ENCODE measurements at places on chromosomes 6 and 20.

DNA sequence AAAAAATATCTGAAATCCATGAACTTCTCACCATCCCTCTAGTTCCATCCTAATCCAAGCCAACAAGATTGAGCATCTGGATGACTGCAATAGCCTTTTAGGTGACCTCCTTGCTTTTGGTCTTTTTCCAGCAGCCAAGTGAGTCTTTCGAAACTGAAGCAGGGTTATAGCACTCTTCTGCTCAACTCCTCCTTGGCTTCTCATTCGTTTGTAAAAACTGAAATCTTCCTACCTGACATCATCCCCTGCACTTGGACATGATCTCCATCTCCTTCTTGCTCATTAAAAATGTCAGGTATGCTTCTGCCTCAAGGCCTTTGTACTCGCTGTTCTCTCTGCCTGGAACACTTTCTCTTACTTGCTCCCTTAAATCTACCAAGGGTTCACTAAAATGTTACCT lies 46.0 kb downstream of the STX7 start:
- no peak for DNase-seq

GRCh38 chr6:150865043-150865405 lies 478 bp upstream of the MTHFD1L start:
- DNase-seq = no peak

DNA sequence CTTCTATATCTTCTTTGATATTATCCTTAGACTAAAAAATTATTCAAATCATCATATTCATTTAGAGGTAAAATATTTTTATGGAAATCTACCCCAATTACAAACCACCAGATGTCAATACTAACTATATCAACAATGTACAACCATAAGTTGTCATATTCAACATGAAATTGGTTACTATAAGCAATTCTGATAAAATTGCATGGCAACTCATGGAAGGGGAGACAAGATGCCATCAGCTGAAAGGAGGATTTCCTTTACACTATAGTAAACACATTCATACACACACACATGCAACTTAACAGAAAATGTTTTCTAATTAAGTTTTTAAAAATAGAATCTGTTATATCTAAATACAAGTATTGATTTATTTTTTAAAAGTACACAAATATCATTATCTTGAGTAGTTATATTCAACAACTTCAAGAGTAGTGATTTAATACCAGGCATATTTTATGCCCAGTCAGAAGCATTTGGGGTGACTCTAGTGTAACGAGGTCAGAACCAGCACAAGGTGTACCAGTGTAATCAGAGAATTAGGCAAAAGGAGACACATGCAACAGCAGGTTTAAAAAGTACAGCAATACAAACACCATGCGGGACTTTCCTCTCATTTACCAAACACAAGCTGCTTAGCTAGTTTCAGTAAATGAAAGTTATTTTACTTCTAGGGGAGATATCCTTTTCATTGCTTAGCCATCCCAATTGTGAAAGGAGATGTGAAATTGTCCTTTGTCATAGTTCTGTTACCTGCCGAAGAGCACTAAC lies 1.0 kb downstream of the FILIP1 start:
- no peak for DNase-seq

DNA sequence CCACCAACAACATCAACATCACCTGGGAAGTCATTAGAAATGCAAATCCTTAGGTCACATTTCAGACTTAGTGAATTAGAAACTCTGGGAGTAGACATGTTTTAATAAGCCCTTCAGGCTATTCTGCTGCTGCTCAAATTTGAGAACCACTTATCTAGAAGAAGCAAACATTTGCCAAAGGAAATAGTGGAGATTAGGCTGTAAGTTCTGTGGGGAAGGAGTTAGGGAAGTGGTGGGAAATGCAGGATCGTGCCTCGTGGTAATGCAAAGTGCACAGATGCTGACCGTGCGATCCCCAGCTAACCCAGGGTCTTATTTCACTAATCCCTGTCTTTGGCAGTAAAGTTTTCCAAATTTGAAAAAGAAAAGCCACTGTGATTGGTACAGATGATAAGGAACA lies 328.5 kb downstream of the EPM2A start:
- DNase-seq = no peak

GRCh38 chr20:57025666-57026224 lies 240.7 kb downstream of the BMP7 start:
- DNase-seq = no peak

- DNase-seq = no peak
Measured at GRCh38 chr6:168741942-168742782, 301.2 kb downstream of the SMOC2 start.

DNA sequence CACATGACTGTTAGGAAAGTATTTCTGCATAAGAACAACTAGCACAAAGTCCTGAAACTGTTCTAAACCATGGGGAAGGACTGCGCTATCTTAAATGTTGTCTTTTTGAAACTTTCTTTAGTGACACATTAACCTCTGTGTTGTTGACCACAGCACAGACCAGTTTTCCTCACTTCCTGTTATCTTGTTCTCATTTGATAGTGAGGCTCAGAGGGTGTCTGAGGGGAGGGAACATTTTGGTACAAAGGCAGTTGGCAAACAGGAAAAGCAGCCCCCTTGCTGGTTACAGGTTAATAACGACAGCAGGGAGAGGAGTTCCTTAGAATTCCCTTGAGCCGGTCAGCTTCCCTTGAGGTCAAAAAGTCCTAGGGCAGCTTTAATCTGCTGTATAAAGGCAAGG lies 143.5 kb upstream of the BMP2 start:
- DNase-seq = no peak

DNA sequence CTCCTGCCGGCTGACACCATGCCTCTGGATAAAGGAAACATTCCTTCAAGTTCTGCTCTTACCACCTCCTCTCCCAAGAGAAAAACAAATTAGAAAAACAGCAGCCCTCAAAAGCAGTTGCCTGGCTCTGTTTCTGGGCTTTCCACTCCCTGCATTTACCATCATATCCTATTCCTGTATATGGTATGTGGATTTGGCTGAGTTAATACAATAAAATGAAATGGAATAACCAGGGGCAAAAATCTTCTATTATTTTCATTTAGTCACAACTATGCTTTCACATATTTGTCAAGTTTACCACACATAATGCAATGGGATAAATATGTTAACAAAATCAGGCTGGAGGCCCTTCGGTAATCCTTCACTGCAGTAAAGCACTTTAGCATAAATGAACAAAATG lies 34.3 kb downstream of the COL12A1 start:
- no peak for DNase-seq

- DNase-seq = peak; percentile 22
Measured at GRCh38 chr20:41141153-41141815, 3.9 kb downstream of the PLCG1 start.

DNA sequence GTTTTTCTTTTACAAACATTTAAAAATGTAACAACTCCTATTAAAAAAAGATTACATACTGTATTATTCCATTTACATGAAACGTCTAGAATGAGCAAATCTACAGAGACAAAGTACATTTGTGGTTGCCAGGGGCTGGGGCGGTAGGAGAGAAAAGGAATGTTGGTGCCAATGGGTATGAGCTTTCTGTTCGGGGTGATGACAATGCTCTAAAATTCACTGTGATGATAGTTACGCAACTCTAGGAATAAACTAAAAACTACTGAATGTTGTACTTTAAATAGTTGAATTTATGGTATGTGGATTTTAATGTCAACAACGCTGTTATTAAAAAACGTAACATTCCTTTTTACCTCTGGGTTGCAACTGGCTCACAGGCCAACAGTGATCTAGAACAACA lies 211.1 kb downstream of the GMDS start:
- no peak for DNase-seq

DNA sequence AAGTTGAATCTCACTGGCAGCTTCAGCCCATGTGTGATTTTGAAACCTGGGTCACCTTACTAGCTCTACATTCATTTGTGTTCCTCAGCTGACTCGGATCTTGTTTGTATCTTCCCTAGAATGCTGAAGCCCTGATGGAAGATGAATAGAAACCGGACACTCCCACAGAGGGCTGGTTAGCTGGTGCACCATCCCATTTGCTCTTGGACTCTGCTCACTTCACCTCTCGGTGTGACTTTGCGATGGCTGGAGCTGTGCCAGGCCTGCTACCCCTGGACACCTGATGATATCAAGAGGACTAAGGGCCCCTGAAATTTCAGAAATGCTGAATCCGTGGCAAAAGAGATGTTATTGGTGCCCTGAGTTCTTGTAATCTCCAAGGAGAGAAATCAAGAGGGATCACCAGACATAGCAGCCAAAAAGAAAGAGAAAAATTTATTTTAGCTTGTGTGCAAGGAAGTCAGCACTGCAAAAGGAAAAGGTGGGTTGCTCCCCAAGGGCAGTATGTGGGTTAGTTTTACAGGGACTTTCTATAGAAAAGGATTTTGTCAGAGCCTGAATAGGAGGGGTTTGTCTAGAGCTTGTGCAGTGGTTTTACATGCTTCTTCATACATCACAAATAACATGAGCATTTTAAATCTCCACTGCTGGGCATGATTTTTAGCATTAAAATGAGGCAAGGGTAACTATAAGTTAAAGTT lies 426.3 kb upstream of the NOX3 start:
- no peak for DNase-seq

GRCh38 chr6:51019806-51020205 lies 201.1 kb downstream of the TFAP2B start:
- DNase-seq = no peak

GRCh38 chr20:56540415-56540814 lies 7.4 kb downstream of the FAM209B start:
- peak; percentile 19 for DNase-seq

GRCh38 chr6:85143676-85144075 lies 306.2 kb upstream of the NT5E start:
- no peak for DNase-seq

GRCh38 chr20:61426352-61426751 lies 174.3 kb downstream of the CDH4 start:
- no peak for DNase-seq

GRCh38 chr6:170152124-170152926 lies 138.6 kb downstream of the DLL1 start:
- DNase-seq = no peak

GRCh38 chr20:40864470-40864869 lies 164.2 kb upstream of the TOP1 start:
- no peak for DNase-seq

DNA sequence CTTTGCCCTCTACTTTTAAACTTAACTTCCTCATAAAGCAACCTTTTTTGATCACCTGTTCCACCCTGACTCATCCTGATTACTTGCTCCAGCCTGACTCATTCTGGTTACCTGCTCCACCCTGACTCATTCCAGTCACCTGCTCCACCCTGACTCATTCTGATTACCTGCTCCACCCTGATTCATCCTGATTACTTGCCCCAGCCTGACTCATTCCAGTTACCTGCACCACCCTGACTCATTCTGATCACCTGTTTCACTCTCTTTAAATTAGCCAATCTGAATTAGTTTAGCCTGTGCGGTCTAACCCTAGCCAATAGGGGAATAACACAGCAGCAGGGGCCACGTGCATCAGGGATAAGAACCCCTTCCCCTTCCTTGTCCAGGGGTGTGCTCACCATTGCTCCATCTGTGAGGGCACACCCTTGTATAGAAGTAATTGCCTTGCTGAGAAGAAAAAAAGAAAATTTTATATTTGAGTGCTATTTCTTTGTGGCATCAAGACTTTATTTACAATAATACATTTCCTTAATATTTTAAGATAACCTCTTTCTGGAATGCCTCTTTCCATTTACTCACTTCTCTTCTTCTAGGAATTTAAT lies 17.9 kb downstream of the HLA-G start:
- no peak for DNase-seq

GRCh38 chr6:104711371-104711770 lies 148.3 kb downstream of the HACE1 start:
- DNase-seq = peak; percentile 90

- DNase-seq = no peak
Measured at GRCh38 chr6:8535519-8535918, 100.2 kb upstream of the SLC35B3 start.

- DNase-seq = no peak
Measured at GRCh38 chr6:122568797-122569221, 41.4 kb upstream of the PKIB start.

DNA sequence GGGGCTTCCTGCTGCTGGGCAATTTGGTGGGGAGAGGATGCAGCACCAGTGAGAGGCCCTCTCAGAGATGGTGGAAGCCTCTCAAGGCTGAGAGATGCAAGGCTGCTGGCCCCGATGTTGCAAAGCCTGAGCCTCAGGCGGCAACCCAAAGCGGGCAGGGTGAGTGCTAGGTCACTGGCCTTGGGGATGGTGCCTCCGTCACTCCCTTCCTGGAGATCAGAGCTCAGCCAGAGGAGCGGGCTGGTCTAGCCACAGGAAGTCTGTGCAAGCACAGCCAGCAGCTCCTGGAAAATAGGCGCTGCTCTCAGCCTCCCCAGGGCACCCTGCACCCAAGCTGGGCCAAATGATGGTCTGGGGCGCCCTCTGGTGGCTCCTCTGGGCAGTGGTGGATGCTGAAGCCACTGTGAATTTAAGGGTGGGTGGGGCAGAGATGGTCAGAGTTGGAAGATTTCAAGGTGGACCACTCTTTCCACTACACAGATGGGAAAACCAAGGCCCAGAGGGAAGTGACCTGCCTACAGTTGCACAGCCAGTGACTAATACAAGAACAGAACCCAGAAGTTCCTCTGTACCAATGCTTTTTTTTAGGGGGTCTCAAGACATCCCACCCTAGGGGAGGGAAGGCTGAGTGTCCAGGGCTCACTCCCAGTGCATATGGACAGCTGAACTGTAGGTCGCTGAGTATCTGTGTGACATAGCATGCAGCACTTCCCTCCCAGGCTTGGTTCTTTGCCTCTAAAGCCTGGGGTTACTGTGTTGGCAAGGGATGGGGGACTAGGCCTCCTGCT lies 20.8 kb downstream of the C20orf203 start:
- DNase-seq = peak; percentile 53

GRCh38 chr20:24657196-24657595 lies 187.8 kb downstream of the SYNDIG1 start:
- DNase-seq = no peak

GRCh38 chr6:97085772-97086171 lies 161.2 kb downstream of the KLHL32 start:
- no peak for DNase-seq

- DNase-seq = peak; percentile 78
Measured at GRCh38 chr6:134822920-134823709, 126.8 kb downstream of the ALDH8A1 start.

DNA sequence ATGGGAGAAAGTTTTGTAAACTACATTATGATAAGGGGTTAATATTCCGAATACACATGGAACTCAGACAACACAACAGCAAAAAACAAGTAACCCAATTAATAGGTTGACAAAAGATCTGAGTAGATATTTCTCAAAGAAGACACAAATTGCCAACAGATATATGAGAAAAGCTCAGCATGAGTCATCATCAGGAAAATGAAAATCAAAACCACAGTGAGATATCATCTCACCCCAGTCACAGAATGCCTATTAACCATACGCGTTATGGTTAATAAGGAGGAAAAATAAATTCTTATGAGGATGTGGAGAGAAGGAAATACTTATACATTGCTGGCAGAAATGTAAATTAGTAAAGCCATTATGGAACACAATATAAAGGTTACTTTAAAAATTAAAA lies 695.0 kb downstream of the COL12A1 start:
- peak; percentile 26 for DNase-seq

DNA sequence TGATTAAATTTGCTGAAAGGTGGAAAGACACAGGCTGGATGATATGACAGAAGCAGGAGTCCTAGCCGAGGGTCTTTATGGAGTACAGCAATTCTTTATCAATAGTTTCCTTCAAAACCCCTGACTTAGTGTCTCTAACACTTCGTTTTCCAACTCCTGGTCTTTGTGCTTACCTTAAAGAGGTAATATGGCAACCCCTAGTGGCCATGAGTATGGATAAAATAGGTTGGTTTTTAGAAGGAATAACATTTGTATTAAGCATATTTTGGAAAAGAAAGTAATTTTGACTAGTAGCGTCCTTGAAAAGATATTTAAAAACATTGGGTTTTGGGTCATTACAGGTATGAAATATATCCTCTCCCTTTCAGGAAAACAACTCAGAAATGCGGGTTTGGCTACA lies 51.9 kb downstream of the VGLL2 start:
- peak; percentile 10 for DNase-seq
